ENCODE measurements at places on chromosomes 2 and 18.

GRCh38 chr2:120014226-120014980 is 1.5 kb downstream of the EPB41L5 start:
- no peak for DNase-seq

DNA sequence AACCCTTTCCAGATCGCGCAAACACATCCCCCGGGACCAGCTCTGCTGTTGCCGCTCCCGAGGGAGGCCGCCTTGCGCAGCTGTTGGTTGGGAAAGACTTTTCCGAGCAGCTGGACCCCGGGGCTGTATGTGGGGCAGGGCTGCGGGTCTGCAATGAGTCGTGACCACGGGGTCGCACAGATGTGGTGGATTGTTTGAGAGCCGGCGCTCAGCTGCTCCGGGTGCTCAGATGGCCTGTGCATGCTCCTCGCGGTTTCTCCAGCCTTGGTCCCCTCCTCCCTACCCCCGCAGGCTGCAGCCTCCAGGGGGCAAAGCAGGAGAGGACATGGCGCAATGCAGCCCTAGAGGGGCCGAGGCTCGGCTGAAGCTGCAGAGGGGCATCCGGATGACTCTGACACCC is 105.2 kb upstream of the OTOS start:
- no peak for DNase-seq

DNA sequence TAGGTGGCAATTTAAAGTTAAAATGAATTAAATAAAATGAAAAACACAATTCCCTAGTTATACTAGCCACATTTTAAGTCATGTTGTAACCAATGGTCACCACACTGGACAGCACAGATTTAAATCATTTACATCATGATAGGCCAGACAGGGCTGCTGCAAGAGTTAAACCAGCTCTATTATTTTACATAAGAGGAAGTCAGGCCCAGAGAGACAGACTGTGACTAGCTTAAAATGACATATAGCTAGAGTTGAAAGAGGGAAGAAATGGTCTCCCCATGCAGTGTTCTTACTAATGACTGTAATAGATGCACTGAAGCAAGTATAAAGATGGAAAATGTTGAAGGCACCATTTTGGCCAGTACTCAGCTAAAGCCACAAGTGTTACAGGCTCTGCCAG is 69.6 kb downstream of the SLC66A3 start:
- DNase-seq: no peak

GRCh38 chr18:5456577-5457461 is 87.0 kb downstream of the EPB41L3 start:
- no peak for DNase-seq

- DNase-seq: no peak
Observed at GRCh38 chr18:48742706-48743475, 204.1 kb downstream of the CTIF start.

GRCh38 chr2:30736461-30737325 is 70.6 kb downstream of the CAPN13 start:
- DNase-seq: no peak

DNA sequence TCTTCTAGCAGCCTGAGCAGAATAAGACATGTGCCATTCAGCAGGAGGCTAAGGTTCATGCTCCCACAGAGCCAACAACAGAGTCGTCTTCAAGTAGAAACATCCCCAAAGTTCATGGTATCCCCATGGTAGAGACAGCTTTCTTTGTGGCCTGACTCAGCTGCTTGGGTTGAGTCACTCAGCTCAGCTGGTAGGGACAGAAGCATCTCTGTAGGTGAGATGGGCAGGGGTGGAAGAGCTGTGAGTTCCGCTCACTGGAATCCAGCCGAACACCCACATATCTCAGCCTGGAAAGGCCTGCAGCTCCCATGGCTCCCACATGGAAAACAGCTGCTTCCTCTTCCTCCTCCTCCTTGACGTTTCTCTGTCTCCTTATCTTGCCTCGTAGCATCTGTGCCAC is 792.7 kb downstream of the RNF144A start:
- no peak for DNase-seq

DNA sequence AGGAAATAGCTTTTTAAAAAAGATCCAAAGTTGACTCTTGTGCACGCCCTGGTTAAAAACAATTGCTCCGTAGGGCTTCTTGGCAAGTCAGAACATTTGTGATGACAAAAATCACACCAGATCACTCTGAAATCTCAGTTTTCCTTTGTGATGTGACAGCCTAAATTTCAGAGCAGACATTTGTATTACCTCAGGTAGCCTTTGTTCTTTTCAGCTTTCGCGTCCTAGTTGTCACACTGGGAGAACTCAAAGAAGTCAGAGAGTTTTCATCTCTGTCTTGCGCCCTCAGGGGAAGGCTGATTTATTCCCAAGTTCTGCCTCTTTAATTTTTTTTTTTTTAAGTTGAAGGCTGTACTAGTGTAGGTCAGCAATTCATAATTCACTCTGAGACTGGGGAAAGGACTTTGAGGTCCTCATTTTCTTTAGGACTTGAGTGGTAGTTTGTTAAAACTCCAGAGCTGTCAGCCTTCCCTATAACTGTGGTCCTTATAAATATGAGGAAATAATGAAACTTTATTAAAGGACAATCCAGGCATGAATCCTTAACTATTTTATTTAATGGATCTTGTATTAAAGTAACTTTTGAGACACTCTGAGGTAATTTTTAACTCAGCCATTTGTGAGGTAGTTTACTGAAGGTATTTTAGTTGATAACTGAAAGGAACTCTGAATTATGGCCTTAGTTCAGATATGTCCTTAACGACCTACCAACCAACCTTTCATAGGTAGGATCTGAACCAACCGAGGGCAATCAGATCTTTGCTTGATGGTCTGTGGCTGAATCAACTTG is 525.1 kb upstream of the FAM98A start:
- no peak for DNase-seq

DNA sequence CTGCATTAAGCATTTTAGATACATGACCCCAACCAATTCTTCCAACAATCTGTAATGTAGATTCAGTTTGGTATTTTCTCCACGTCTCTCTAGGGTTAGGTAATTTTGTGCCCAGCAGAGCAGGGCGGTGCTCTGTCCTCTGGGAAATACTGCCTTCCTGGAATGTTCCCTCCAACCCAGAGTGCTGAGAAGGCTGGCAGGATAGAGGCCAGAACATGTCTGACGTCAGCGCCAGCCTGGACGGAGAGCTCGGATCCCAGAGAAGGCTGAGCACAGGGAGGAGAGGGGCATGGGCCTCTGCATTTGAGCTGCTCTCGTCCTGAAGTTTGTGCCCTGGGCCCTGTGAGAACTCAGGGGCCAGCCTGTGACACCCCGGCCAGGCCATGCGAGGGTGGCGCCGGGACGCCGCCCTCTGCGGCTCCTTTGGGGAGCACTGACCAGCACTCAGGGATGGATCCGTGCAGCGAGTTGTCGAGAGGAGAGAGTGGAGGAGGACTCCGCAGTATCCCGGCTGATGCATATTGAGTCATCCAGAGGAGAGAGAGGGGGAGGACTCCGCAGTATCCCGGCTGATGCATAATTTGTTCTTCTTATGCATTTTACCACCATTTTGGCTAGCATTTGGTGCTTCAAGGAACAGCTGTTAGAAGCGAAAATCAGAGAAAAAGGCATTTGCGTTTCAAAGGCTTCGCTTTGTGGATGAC is 80.0 kb upstream of the PXDN start:
- DNase-seq: no peak

DNA sequence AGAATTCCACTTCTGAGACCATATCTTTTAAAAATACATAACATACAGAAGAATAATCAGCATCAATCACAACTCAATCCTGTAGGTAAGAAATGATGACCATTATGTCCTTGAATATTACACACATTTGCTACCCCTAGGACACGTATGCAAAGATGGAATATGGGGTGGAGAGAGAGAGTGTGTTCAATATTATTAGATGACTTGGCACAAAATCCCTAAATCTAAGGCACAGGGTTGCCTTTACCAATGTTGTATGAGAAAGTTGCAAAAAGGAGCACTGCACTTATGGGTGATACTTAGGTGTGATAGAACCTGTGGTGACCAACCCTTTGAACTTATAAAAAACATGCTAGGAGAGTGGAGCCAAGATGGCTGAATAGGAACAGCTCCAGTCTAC is 326.2 kb upstream of the FSHR start:
- no peak for DNase-seq

GRCh38 chr2:181857483-181857882 is 34.0 kb upstream of the ITPRID2 start:
- DNase-seq: peak; percentile 30

DNA sequence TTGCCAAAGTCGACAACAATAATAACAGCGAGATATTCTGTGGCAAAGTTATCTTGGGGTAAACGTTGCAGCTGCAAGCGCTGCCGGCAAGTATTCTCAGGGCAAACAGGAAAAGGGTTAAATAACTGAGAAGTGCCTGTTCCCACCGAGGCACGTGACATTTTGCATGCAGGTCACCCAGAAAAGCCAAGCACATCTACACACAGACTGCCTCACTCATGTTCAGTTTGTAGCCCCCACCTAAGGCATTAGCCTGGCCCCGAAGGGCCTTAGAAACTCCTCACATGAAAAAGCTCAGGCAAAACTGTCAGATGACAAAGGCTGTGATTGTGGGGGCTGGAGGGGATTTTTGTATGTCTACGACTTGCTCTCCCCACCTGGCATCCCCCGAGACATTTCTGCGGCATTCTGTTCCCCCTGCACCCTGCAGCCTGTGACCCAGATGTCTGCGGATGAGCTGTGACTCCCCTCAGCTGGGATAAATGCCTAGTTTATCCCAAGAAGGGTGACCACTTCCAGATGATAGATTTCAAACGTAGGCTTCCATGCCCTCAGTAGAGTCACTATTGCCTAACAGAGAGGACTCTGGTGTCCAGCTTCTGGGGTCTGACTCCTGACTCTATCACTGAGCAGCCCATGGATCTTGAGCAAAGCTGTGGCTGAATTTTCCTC is 215.2 kb upstream of the SIX2 start:
- no peak for DNase-seq

DNA sequence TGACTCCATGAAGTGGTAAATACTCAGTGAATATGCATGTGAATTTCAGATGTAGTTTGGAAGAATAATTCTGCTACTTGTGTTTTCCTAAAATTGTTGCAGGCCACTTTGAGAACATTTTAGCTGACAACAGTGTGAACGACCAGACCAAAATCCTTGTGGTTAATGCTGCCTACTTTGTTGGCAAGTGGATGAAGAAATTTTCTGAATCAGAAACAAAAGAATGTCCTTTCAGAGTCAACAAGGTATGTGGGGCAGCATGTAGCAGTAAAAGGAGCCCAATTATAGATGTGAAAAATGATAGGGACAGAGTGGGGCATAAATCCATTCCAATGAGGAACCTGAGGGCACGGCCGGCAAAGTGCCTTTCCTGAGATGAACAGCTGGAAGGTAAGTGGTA is 16.1 kb downstream of the SERPINB5 start:
- DNase-seq: no peak

GRCh38 chr2:11754700-11755015 is 8.2 kb downstream of the LPIN1 start:
- no peak for DNase-seq

- DNase-seq: no peak
Observed at GRCh38 chr2:188244383-188244782, 47.3 kb upstream of the GULP1 start.

DNA sequence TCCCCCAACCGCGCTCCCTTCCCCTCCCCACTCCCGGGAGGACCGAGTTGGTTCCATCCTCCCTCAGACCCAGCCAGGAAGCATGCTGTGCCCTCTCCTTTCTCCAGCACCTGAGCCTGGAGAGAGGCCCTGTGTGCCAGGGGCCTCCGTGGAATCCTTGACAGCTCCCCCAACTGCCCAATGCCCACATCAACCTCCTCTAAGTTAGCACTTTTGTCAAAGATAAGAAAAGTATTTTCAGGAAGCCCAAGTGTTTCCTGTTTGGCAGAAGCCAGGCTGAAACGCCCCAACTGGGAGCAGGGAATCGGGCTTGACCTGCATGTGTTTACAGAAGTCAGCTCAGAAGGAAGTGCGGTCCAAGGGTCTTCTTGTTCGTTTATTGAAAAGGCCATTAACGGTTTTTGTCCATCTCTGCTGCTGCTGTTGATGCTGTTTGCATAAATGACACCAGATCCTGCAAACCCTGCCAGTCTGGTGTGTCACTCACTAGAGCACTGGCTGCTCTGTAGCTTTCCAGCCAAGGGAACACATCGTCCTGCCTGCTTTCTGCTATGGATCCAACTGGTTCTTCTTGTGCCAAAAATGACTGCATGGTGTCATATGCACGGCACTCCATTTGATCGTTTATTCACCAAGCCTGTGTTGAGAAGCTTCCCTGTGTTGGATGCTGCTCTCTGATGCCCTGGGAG is 35.4 kb upstream of the COL6A3 start:
- no peak for DNase-seq

DNA sequence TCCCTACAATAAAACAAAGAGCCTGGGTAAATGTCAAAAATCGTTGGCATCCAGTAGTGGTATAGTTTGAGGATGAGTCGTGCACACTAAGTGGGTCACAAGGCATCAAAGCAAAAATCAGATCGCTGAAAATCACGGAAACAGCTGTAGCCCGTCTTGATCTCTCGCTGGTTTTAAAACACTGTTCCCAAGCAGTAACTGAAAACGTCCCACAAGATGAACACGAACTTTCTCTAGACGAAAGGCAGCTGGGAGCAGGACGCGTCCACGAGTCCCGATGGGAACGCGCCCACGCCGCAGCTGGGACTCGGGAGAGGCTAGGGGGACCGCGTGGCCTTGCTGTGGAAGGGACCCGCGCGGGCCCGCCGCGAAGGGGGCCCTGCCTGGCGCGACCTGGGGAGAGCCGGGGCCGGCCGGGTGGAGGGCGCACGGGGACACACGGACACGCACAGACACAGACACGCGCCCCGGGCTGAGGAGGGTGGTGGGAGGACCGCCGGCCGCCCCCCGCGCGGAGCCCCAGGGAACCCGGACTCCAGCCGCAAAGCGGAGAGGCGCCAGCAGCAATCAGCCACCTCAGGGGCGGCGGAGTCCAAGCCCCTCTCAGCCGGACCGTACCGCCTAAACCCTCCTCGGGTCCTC is 651 bp downstream of the STK17B start:
- DNase-seq: no peak

GRCh38 chr18:79241755-79242154 is 154.0 kb upstream of the NFATC1 start:
- DNase-seq: no peak

GRCh38 chr2:95058989-95059641 is 33.6 kb downstream of the MAL start:
- DNase-seq: no peak

DNA sequence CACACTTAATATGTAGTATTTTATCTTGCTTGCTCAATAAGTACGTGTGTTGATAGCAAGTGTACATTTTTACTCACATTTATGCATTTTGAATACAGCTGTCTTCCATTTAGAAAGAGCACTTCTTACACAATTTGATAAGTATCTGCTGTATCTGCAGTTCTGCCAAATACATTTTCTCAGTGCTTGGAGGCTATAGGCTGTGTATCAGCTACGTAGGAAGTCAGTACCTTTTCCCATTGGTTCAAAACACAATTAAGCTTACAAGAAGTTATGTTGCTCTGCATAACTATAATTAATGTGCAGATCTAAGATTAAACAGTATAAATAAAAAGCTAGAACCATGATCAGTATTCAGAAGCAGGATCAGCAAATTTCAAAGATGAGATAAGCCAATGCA is 503.6 kb upstream of the SMIM21 start:
- DNase-seq: no peak

- DNase-seq: no peak
Observed at GRCh38 chr2:30758191-30758651, 49.0 kb downstream of the CAPN13 start.

Data from LoVo (cell line).